D721Med (cell line): ENCODE measurements at places on chromosomes 2 and 18.

- no peak for DNase-seq
Observed at GRCh38 chr2:200943527-200944105, 19.8 kb downstream of the ORC2 start.

DNA sequence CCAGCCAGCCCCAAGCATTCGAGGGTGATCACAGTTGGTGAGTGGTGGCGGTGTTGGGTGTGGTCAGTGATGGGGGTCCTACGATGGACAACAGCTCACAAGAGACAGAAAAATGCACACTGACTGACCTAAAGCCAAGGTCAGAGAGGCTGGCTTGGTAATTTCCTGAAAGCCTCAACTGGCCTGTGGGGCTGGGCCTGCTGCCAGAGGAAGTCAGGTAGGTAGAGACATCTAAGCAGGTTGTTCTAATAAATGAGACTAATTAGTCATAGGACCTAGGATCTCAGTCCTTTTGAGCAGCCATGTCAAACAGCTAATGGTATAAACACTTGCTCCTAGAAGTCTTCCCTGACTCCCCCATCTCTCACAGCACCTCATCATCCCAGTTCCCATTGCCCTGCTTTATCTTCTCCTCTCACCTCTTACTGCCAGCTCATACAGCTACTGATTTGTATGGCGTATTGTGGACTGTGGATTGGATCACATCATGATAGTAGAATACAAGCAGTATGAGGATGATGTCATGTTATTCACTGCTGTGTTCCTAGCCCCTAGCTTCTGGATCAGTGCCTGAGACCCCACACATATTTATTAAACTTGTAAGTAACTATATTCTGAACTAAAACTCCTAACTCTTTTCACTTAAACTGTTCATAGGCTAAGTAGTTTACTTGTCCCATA lies 262.9 kb upstream of the KLHL29 start:
- DNase-seq = no peak

GRCh38 chr2:86337244-86337835 lies at the start of gene REEP1:
TSS of gene REEP1 (minus strand) at chr2:86337626. CDS start at chr2:86337510, 116 bp downstream.
- peak; percentile 45 for DNase-seq

- DNase-seq = no peak
Observed at GRCh38 chr2:101653469-101653868, 44.0 kb upstream of the MAP4K4 start.

GRCh38 chr18:49934457-49934856 lies 121.1 kb upstream of the ACAA2 start:
- no peak for DNase-seq

- no peak for DNase-seq
Observed at GRCh38 chr2:229952256-229952835, 30.0 kb downstream of the FBXO36 start.

GRCh38 chr2:210623506-210623905 lies 67.1 kb downstream of the CPS1 start:
- no peak for DNase-seq

DNA sequence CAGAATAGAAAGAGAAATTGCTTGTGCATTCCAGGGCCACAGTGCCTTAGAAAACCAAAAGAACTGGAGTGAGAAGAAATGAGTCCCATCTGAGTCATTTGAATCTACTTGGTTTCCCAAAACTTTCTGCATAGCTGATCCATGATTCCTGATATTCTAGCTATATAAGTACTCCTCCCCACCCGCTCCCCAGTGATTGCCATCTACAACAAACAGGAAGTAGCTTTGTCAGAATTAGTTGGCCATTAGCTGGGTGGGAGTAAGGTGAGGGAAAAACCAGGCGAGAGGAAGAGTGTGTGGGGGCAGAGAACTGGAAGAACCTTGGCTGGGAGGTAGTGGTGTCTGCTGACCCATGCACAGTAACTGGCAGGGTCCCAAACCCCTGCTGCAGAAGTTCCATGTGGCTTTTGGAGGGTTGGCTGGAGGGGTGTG lies 122.1 kb downstream of the ACAA2 start:
- DNase-seq = no peak

DNA sequence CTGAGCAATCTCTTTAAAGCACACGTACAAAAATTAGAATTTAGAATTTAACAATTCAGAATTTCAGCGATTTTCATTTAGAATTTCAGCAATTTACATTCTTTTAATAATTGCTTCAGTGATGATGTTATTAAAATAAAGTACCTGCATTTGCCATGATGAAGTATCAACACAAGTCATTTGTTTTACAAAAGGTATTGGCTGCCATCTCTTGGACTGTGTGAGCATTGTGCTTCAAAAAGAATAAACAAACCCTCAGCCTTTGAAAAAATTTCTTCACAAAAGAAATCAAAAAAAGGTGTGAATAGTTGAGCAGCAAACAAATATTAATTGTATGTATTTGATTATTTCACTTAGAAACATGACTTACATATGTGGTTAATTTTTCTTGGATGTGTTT lies 27.1 kb upstream of the ZC3H15 start:
- no peak for DNase-seq

GRCh38 chr2:12106440-12107080 lies 360.1 kb downstream of the LPIN1 start:
- DNase-seq = no peak

DNA sequence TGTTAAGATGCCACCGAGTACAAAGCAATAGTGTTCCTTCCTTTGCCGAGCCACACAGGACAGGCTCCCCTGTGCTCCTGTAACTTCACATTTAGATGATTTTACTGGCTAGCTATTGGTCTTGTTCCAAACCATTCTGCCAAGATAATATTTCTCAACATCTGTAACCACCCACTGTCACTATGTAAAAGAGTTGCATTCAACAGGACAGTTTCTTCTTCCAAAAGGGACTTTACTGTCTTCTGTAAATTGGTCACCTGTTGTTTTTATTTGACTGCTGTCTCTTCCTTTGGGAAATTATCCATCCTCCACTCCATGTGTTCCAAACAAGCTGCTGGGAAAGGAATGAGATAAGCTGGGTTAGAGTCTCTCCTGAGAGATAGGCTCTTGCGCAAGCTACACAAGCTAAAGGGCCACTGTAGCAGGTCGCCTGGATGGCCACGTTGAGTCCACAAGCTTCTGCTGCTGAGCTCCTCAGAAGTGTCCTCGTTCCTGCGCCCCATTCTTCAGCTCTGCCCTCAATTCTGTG lies 14.4 kb upstream of the BZW1 start:
- no peak for DNase-seq

DNA sequence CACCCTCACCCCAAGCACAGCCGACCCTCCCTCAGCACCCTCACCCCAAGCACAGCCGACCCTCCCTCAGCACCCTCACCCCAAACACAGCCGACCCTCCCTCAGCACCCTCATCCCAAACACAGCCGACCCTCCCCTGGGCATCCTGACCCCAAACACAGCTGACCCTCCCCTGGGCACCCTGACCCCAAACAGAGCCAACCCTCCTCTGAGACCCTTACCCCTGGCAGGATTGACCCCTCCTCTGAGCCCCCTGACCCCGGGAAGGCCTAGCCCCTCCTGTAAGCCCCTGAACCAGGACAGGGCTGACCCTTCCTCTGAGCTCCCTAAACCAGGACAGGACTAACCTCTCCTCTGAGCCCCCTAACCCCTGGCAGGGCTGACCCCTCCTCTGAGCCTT lies 84.4 kb upstream of the RAB6C start:
- DNase-seq = no peak

GRCh38 chr2:16632598-16632997 lies 33.0 kb downstream of the CYRIA start:
- no peak for DNase-seq

DNA sequence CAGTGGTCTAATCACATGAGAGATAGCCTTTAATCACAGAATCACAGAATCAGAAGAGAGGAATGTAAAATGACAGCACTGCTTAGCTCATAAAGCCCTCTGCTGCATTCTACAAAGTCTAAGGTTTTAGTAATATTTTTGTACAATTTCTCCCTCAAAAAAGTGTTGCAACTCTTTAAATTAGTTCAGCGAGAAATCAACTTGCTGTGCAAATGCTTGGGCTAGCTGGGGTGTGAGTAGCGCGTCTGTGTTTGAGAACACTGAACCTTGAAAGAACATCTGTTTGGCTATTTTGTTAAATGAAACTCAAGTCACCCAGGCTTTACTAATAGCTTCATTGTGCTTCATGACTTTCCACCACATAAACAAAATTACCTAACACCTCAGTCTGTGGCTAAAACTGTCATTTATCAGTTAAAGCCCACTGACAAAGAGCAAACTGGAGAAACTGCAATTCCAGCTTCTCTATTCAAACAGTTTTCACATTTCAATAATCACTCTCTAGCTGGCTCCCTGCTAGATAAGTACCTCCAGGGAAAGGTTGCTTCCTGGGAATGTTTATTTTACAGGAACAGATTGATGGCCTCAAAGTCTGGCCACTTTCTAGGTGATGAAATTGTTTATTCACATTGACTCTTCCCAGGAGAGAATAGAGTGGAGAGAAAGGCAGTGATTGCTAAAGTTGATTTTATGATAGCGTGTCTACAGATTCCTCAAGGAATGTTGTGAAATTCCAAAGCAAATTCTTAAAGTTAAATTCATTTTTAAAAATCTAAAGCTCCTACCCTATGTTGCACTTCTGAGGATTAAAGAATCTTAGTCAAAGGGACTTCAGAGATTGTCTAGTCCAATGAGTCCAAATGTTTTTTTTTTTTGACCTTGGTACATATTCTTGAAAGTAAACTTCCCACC lies 36.0 kb upstream of the STAT1 start:
- no peak for DNase-seq

DNA sequence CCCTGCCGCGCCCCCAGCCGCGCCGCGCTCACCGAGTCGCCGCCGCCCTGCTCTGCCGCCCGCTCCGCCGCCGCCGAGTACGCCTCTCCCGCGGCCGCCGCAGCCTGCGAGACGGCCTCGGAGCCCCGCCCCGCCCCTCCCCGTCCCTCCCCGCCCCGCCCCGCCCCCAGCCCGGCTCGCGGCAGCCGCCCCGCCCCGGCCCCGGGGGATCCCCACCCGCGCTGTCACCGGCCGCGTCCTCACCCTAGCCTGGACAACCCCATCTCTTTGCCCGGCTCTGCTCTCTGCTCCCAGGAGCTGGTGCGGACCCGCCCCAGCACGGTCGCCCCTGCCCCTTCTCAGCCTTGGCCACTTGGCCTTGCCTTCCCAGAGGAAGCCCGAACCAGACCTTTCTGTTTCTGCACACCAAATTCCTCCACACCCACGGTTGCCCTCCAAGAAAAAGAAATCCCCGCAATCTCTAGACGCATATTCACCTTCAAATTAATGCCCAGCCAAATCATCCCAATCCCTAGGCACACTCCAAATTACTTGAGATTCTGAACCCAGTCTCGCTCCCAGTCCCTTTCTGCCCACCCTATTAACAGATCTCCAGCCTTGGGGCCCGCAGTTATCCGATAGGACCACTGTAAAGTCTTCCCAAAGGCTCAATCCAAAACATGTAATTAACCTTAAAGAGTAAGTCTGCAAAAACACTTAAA lies at the start of gene CYRIA:
Gene CYRIA, minus strand, starts transcription at position 87 of the 701 bp plus-strand sequence. CDS start 77,715 bp downstream, outside the sequence.
- DNase-seq = no peak

DNA sequence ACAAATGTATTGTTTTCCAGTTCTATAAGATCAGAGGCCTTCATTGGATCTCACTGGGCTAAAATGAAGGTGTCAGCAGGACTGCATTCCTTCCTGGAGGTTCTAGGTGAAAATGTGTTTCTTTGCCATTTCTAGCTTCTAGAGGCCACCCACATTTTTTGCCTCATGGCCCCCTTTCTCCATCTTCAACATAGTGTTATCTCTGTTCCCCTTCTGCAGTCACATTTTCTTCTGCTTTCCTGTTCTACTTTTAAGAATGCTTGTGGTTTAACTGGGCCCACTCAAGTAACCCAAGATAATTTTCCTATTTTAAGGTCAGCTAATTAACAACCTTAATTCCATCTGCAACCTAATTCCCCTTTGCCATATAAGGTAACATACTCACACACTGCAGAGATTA lies 36.1 kb downstream of the METTL21A start:
- no peak for DNase-seq

GRCh38 chr2:188450732-188451483 lies 159.2 kb downstream of the GULP1 start:
- DNase-seq = no peak

GRCh38 chr2:191019376-191019775 lies 5.4 kb upstream of the STAT1 start:
- no peak for DNase-seq

DNA sequence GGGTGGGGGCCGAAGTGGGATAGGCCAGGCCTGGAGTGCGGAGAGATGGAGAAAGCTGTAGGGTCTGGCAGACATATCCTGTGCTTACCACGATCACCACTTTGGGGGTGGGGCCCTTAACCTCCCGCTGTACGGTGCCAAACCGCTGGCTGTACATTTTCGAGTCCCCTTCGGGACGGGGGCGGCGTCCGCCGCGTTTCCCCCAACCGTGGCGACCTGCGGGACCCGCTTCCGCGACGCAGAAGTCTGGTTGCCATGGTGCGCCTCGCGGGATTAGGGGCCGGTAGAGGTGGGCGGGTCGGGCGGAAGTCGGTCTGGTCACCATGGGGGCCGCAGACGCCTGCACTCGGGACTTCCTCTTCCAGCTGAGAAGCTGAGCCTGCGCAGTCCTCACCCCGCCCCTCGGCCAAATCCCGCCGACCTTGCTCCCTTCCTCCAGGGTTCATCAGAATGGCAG lies at the start of gene CFAP53:
Gene CFAP53, minus strand, starts transcription at position 248 of the 457 bp plus-strand sequence. Its CDS starts 91 bp downstream, at position 157.
- DNase-seq = peak; percentile 99

DNA sequence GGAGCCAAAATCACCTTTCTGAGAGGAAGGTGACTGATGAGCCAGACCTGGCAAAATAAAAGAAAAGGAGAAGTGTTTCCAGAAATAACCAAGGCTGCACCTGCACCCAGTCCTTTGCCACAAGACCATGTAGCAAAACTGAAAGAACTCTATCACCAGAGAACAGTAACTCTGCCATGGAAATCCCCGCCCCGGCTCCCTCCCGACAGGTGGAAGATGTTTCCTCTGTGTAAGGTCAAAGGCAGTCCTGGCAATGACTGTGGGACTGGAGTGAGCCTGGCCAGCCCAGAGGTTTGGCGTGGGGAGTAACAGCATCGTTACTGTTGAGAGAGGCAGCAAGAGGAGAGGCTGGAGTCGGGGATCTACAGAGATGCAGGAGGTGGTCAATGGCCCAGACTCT lies 42.3 kb downstream of the SPRED2 start:
- DNase-seq = no peak

DNA sequence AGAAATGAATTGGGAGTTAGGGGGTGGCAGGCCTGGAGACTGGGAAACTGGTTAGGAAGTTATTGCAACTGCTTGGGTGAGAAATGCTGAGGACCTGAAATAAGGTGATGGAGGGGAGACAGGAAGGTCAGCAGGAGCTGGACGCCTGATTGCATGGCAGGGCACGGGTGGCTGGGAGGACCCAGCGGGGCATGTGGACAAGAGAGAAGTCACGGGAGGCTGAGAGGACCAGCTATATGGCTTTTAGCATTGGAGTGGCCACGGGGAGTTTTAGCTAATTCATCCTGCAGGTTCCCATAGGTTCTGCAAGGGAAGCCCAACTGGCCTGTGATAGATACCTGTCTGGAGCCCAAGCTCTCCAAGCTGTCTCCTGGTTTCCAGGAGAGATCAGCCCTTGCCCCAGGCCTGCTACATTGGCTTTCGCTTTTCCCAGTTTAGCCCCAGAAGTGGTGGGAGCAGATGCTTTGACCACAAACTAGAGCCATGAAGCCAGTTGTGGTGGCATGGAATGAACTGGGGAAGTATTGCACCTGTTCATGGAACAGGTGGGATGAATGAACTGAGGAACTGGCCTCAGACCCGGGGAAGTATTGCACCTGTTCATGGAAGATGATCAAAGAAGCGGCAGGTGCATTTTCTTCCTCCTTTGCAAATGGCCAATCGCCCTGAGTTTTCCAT lies 93.6 kb upstream of the TAF1B start:
- no peak for DNase-seq

- peak; percentile 73 for DNase-seq
Observed at GRCh38 chr2:9003616-9004337, at the start of gene MBOAT2. TSS of gene MBOAT2 (minus strand) at chr2:9003684. CDS start at chr2:9003614, 70 bp downstream.
